Iris pigment epithelial cell (primary cell): ENCODE measurements at places on chromosomes 7 and 10.

DNA sequence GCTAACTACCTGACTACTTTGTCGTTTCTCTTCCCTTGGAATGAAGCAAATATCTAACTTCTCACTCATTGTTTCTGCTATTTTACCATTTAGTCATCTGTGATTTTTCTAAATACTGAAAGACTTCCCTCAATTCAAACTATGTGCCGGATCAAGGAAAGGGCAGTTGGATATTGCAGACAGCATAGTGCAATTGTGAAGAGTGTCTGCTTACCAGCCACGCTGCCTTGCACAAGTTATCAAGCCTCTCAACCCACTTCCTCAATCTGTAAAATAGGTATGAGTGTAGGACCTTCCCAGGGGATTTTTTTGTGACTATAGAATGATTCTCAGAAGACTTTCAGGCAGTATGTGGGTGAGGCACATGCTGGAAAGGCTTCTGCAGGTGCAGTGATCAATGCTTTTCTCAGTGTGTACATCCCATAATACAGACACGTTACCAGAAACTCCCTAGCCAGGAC, 54.3 kb downstream of the EGFR start:
- DNase-seq, result peak; percentile 87

- DNase-seq, result no peak
These were observed 1.6 kb downstream of the SPOCK2 start for GRCh38 chr10:72086466-72087391.

DNA sequence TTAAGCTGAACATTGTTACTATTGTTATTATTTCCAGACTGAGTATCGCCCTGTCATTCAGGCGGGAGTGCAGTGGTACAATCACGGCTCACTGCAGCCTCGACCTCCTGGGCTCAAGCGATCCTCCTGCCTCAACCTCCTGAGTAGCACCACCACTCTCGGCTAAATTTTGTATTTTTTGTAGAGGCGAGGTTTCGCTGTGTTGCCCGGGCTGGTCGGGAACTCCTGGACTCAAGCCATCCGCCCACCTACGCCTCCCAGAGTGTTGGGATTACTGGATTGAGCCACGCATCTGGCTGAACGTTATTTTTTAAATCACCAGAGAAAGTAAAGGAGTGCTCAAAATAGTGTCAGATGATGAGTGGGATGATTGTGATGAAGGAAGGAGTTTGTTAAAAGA, 1.4 kb upstream of the HNRNPF start:
- DNase-seq, result no peak

- DNase-seq, result peak; percentile 2
These were observed 267.9 kb upstream of the CNTNAP2 start for GRCh38 chr7:145848691-145849090.

- peak; percentile 51 for DNase-seq
These were observed 23.1 kb downstream of the AGAP3 start for GRCh38 chr7:151109094-151110048.

DNA sequence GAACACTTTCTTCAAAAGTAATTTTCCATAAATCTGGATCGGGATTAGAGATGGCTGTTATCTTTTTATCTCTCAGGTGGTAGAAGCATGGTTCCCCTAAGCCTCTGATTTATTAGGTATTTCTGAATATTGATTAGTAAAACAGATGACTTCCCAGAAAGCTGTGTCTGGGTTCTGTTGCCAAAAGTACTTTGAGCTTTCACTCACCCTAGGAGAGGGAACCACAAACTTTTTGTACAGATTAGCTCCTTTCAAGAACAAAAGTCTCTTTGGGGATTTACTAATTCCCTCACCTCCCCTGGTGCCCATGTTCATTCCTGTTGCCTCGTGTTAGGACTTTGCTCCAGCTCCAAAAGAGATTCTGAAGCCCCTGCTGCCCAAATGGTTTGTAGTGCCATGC, 46.7 kb upstream of the STRIP2 start:
- no peak for DNase-seq

- no peak for DNase-seq
These were observed 220.5 kb downstream of the LHFPL3 start for GRCh38 chr7:104548861-104549260.

DNA sequence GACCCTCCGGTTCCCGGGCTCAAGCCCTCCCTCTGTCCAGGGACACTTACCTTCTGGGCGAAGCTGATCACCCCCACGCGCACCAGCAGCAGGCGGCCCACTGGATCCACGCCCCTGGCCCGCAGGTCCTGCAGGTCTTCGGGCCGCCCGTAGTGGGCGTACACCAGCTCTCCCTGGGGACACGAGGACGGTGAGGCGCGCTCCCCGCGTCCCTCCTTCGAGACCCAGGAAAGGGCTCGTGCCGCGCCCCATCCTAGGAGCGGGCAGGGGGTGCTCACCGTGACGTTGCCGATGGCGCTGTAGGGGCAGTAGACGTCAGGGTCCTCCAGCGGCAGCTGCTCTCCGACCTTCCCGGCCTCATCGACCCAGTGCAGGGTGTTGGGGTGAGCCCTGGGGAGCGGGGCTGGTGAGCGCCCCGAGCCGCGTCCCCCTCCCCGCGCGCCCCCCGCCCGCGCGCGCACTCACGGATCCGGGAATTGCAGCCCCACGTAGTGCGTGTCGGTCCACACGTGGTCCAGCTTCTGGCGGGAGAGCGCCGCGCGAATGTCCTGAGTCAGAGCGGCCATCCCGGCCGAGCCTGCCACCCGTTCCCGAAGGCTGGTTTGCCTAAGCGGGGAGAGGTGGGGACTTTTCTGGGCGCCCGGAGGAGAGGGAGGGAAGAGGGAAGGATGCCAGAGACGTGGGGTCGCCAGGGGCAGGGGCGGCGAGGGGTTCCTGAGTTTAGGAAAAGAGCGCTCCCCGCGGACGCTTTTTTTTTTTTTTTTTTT, 8.2 kb downstream of the TFR2 start:
- DNase-seq, result peak; percentile 31

DNA sequence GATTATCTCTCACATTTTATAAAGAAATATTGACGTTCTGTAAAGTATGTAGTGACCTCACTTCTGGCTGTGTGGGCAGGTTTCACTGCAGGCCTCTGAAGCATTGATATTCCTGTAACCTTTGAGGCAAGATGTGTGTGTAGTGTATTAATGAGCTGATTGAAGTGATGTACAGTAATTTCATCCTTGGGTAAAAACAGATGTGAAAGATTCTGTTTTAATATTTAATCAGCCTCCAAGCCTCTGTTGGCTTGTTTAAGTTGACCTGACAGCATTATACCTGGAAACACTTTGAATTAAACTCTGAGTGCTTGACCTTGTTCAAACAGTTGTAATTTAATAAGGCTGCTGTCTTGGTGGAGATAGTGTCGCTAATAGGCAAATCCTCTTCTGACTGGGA, 74.9 kb downstream of the KAT6B start:
- DNase-seq, result no peak

DNA sequence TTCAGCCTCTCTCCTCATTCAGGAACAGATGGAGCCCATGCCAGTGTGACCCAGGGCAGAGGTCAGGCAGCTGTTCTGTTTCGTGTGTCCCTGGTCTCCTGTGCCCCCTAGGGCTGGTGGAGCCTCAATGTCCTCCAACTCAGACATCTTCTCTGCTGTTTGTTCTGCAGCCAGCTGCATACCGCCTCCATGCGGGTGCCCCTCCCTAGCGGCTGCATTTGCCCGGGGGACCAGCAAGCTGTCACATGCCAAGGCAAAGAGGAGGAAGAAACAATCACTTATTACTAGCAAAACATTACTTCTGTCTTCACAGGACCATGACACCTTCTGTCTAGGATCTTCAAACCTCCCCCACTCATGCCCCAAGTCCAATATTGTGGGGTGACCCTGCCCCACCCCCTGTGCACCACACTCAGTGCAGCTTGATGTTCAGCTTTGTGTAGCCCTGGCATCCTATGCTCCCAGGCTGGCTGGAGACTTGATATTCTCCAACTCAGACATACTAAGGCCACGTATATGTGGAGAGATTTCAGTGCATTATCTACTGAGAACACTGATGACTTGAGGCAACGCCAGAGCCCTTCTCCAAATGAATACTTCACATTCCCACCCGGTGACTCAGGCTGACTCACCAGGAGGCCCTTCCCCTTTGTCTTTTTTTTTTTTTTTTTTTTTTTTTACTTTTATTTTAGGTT, 188.9 kb downstream of the SKIDA1 start:
- DNase-seq, result peak; percentile 98

DNA sequence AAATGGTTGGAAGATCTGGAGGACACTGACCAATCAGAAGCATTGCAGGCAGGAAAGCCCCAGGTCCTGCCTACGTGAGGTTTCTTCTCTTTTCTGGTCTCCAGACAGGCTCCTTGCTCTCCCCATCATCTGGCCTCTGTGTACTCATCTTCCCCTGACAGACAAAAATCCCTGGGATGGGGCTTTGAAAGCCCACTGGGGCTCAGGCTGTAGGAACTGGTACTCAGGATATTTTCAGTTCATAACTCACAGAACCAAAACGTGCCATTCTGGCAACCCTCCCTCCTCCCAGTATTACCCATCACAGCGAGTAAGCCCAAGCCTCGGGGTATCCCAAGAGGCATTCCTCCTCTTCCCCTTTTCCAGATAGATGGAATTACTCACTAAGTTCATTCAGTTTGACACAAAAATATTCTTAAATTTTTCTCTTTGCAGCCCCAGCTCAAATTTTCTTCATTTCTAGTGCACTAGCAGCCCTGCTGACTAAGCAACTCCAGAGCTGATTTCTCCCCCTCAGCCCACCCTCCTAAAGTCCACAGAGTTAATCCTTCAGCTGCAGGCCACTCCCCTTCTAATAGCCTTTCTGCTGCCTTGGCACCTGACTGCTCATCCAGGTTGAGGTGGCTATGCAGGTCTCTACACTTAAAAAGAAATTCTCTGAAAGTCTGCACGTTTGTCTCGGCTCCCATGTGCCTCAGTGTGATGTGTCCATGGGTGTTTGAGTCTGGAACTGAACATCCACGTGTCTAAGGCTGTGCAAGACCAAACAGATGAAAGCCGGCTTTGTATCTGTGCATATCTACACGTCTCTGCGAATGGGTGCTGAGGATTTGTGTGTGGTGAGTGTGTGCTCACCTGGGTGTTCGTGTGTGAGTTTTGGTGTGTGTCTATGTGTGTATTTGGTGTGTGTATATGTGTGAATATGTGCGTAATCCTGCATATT, 331.4 kb downstream of the CCSER2 start:
- no peak for DNase-seq

DNA sequence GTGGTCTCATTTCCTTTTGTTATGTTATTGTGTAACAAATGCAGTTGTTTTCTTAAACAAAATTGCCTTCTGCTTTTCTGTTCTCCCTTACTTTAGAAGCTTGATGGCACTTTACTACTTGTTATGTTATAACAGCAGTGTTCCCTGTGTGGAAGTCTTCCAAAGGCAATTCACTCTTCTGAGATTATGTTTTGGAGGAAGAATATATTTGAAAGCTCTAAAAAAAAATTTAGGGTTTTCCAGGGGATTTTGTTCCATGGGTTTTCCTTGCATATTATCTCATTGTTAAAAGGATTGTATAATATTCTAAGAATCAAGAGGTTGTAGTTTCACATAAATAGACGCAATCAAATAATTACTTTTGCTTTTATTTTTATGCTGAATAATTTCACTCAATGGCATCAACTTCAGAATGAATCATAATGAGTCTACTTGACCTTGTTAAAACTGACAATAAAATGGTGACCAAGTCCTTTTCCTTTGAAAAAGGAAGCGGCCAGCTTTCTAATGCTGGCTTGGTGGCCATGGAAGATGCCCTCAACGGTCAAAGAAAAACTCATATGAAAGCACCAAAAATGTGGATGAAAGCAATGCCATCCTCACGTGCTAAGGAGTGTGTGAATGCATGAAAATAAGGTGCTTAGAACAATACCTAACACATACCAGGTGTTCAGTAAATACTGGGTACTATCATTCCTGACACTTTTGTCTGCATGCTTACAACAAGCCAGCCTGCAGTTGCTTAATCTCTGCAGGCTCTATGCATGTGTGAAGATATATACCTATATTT, 92.4 kb upstream of the KLF6 start:
- DNase-seq, result no peak

GRCh38 chr10:36455526-36456133, 669.8 kb upstream of the ANKRD30A start:
- DNase-seq, result peak; percentile 25

- DNase-seq, result peak; percentile 29
These were observed 96.8 kb downstream of the CDK14 start for GRCh38 chr7:90692947-90693346.

DNA sequence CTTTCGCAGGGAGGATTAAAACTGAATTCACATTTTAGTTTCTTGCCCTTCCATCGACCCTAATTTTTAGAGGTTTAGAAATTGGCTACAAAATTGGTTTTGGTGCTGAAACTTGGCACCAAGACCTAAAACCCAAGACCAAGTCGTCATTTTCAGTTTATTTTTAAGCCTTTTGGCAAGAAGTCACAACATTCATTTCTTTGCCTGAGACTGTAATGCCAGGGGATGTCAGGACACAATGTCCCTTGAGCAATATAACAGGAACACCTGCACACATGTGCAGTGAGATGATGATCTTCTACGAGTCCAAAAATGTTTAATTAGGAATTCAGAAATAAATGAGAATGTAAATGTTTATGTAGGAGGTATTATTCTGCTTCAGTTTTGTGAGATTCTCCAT, 335.4 kb upstream of the ANKRD30A start:
- no peak for DNase-seq

GRCh38 chr7:68314208-68314607, 1284.1 kb upstream of the AUTS2 start:
- DNase-seq, result no peak

DNA sequence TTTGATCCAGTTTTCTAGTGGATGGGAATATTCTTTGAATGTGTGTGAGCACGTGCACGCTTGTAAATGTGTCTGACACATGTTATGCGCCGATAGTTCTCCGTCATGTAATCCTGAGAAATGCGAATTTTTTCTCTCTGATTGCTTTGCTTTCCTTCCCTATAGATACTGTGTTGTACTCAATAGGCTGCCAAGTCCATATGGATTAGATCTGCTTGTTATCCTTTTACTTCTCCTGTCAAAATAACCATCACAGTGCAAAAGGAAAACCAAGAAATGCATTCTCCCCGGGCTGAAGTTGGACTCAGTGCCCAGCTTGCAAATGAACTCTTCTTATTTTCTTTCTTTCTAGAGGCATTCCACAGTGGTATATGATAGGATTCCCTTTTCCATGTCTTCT, 131.9 kb downstream of the KIAA1217 start:
- DNase-seq, result no peak

DNA sequence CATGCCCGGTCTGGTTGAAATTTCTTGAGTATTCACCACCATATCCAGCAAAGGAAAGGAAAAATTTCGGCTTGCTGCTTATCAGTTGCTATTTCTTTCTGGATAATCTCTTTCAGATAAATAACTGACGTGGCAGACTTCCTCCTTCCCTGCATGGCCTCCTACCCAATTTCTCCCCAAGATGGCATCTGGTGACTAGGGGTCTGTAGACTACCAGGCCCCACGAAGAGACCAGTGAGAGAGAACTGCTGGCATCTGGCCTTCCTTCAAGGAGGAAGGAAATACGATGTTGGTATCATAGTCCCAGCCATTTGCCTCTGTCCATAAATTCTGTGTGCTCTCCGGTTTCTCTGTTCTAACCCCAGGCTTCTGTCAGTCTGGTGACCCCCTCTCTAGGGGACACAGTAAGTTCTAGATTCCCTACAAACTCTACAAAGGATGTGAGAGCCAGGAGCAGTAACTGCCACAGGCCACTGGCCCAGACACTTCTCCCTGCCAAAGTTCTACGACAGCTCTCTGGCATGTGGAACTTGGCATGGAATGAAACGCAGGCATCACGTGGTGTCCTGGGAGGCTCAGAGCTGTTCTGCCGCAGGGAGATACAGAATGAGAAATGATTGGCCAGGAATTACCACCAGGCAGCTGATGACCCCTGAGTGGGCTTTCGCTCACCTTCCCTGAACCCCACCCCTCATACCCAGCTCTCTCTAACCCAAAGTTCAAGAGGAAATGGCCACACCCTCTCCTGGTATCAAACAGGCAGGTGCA, 30.0 kb upstream of the MSRB2 start:
- peak; percentile 71 for DNase-seq
